ENCODE measurements at places on chromosomes 12 and 14.

GRCh38 chr14:86087377-86087776, 557.4 kb downstream of the FLRT2 start:
- DNase-seq = no peak

DNA sequence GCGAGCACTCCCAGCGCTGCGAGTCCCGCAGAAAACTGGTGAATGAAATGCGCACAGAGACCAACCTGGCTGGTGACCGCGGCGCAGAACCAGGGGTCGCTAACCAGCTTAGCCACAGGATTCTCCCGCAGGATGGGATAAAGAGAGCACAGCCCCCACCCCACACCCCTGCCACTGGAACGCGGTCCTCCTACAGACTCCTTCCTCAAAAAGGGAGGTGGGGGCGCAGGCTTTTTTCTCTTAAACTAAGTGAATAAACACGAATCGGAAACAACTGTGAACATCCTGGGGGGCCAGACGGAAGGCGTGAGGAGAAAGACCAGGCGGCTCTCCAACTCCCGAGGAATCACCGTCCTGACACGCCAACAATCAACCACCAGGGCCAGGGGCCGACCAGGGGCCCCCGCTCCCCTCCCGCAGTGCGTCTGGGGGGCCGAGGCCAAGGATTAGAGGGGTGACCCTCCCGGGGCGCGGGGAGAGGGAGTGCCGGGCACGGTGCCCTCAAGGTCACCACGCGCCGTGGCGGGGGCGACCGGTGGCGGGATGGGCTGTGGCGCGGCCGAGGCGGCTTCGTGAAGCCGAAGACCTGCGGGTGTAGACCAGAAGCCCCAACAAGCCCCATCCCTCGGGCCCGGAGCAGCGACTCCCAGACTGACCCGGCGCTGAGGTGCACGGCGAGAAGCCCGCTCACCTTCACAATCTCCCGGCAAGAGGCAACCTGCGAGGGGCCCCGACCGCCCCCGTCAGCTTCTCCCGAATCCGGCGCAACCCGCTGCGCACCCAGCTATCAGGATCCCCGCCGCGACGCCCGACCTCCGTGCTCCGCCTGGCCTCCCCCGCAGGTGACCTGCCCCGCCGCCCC, 704 bp downstream of the ATP2B1 start:
- peak; percentile 24 for DNase-seq

GRCh38 chr12:45458854-45459807, 243.2 kb downstream of the ANO6 start:
- no peak for DNase-seq

- DNase-seq = no peak
Measured at GRCh38 chr12:106736051-106736957, 38.2 kb upstream of the RIC8B start.

DNA sequence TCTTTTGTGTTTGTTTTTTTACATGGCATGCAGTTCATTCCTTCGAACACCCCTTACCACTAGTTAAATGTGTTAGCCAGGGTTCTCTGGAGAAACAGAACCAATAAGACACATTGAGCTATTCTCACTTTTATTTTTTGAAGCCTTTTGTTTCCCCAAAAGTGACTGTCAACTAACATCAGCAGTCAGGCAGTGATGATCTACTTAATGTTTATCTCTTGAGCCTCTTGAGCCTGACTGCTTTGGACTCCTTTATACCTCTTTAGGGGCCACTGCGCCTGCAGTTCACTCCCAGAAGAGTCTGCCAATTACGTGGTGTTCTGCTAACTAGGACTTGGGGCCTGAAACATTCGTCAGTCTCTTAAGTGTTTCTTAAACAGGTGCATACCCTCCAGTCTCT, 163.7 kb upstream of the FLRT2 start:
- no peak for DNase-seq

DNA sequence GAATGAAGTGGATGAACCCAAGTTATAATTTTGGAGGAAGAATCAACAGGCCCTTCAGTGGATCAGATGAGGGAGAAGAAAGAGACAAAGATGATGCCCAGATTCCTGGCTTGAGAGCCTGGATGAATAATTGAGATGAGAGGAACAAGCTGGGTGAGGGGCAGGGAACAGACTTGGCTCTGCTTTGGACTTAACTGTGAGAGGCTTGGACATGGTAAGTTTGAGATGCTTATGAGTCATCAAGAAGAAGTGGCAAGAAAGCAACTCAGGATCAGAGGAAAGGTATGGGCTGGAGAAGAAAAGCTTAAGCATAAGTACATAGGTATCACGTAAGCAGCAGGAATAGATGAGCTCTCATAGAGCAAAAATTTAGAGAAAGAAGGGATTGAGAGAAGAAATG, 55.3 kb downstream of the FIGNL2 start:
- no peak for DNase-seq

- no peak for DNase-seq
Measured at GRCh38 chr12:115322275-115322674, 638.3 kb upstream of the TBX3 start.

DNA sequence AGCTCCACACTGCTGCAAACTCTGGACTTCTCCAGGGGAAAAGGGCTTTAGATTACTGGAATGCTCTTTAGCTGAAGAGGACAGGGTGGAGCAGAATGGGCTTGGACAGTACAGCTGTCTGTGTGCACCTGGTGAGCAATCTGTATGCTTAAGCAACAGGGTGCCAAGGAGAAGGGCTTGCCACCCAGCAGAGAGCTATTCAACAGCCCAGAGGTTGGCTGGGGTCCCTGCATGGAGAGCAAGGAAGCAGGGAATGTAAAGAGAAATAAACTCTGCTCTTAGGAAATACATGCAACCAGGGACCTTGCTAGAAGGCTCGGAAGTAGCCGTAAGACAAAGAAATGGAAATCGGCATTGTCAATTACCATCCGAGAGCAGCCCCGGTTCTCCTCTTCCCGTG, 53.0 kb upstream of the CORO1C start:
- no peak for DNase-seq

- no peak for DNase-seq
Measured at GRCh38 chr12:82525616-82526015, 161.1 kb upstream of the TMTC2 start.

GRCh38 chr12:43289426-43289801, 262.6 kb downstream of the ADAMTS20 start:
- DNase-seq = no peak

DNA sequence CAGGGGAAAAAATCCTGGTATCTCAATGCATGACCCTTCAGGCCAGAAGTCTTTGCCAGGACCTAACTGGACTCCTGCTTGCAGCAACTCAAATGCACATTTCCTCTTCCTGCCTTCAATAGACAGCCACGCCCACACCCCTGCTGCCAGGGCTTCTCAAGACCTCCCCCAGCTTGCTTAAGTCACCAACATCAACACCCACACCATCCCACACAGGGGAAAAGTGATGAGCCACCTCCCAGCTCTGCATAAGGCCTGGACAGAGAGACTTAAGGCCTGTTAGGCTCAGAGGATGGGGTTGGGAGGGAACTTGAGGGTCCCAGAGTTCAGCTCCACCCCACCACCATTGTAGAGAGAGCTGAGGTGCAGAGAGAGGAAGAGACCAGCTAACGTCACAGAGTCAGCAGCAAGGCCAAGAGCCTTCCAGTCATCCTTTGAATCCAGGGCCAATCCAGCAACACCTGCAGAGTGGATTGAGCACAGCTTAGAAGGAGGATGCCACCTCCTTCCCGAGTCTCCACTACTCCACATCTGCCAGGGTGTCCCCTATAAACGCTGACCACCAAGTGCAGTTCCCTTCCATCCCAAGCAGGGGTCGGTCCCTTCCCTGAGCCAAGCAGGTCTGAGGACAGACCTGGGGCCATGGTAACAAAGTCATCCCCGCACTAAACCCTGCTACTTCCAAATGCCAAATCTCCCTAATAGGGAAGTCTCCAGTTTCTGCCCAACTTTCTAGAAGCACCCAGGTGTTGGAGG, 50.0 kb downstream of the KDM2B start:
- DNase-seq = peak; percentile 59

DNA sequence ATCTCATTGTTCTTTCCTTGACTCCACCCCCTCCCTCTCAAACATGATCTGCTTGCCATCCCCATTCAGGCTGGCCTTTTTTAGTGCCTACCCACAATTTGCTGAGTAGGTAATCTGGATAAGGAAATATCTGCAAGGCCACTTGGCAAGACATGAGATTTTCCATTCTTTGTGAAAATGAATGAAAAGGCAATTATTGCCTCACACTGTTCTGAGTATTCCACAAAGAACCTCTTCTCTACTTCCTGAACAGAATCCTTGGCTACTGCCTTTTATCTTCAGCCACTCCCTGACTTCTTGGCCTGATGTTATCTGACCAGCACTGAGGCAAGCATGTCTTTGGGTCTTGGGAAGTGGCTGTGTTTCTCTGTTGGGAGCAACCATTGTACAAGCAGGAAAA, 263.2 kb upstream of the ATP2B1 start:
- DNase-seq = no peak

Data from activated T-cell treated with anti-CD3 and anti-CD28 coated beads for 1 hour (primary cell).